ENCODE measurements at places on chromosomes 7 and 10. TPM values are rescaled to one million over a fixed set of nuclear protein-coding genes. Genes with fewer than 3 reads are reported as not detected.

DNA sequence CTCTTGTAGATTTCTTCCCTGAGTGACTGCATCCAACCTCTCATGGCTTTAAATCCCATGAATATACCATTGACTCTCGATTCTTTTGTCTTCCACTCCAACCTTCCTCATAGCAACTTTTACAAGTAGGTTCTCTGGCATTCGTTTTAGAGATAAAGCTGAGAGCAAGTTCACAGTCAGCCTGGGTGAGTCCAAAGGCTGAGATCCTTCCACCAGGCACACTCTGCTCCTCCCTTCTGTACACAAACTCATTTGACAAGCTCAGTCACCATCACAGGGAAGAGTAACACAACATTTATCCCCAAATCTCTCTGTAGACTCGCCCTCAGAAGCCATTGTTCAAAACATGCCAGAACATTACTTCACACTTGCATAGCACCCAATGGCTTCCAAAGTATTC lies 10.9 kb downstream of the CTTNBP2 start:
- no peak for DNase-seq

GRCh38 chr10:108095932-108096925 lies 931.7 kb upstream of the SORCS1 start:
- DNase-seq = no peak

DNA sequence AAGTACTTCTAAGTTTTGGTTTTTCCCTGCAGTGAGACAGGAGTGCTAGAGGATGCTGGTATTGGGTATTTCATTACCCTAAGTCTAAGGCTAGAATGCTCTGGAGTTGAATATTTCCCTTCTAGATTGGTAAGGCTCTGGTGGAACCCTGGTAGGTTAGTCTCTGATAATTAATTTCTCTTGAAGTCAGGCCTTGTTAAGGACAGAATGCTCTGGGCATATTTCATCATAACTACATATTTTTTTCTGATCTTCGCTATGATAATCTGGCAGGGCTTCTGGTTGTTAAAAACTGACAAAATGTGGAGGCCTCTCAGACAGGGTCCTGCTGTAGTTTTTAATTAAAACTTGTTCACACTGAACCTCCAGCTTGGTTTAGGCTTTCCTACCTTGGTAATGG lies 83.8 kb downstream of the CDK13 start:
- no peak for DNase-seq

The PANK1 gene
- 35.5 TPM for total RNA-seq

GRCh38 chr7:99752356-99752755 lies 17.4 kb upstream of the CYP3A7 start:
- no peak for DNase-seq

- no peak for DNase-seq
Measured at GRCh38 chr7:138975343-138976104, 5.7 kb downstream of the KIAA1549 start.

DNA sequence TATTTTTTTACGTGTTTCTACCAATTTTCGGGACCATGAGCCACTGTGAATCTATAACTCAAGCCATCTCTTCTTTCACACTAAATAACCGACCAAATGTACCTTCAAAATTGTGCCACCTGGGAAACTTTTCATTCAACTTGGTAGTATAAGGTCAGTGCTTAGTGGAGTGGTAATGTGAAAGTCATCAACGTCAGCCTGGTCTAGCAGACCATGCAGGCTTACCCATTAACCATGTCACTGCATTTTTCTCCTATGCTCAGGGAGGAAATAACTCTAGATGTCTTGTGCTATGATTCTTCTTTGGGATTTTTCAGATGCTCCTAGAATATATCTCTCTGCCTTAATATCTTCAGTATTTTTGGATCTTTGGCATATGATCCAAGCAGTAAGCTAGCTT lies 1075.4 kb upstream of the POT1 start:
- DNase-seq = no peak

The LIPK gene
- total RNA-seq = not detected

The TAS2R16 gene
- total RNA-seq = not detected

DNA sequence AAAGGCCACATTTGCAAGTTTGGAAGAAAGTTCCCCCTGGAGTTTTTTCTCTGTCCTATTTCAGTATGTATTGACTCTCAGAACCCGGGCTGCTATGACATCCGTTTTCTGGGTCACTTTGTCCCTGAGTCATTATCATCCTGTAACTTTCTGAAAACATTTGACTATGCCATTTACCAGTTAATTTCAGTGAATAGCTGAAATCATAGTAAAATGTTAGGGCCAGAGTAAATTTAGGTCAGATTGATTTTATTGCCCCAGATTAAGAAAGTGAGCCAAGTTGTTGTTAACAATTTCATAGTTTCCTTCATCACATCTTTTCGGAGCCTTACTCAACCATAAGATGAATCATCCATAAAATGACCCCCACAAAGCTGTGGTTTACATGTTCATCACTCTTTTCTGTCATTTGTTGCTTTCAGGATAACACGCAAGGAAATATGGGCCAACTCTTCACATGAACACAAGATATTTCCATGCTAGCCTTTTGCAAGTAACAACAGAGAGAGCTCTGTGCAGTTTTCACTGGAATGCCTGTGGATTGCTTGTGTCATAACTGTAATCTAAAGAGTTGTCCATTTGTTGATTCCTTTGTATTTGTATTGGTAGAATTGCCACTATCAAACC lies 3.9 kb upstream of the MACC1 start:
- no peak for DNase-seq

DNA sequence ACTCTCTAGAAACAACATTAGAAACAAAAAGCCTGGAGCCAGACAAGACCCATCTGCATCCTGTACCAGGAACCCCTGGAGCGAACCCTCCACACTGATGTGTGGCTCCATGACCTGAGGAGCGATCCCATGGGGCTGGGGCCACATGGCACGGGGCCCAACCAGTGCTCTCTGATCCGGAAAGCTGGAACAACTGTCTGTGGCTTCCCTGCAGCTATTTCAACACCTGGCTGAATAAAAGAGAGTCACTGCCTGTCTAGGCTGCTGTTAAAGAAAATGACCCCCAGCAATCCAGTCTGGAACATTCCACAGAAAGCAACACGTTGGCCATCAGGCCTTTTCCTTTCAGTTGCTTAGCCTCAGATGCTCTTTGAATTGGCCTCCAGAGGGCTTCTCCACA lies 20.9 kb downstream of the UROS start:
- DNase-seq = no peak

GRCh38 chr7:154844955-154845354 lies 158.0 kb downstream of the PAXIP1 start:
- no peak for DNase-seq

DNA sequence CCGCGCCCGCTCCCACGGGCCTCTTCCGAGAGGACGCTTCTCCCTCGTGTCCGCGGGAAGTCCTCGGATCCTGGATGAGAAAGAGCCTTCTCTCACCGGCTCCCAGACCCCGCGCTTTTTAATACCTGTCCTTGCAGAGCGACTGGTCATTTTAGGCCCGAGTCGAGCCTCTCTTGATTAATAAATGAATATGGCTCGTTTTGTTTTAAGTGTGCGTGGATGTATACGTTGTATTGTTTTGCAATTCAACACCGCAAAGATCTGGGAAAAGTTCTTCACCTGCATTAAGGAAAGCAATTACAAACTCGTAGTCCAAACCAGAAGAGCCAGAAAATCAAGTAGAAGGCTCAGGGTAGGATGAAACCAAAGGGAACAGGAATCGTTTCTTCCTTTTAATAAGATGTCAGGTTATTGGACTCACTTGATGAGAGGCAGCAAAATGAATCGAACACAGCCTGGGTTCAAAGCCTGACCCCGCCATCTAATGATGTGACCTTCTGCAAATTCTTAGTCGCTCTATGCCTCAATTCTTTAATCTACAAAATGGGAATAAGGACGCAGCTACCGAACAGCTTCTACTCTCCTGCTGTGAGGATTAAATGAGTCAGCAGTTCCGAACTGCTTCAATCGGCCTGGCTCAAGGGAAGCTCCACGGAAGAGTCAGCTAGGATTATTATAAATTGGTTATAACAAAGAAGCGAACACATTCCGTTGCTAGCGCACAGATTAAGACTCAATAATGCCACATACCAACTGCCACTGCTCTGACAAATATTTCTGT lies 277.8 kb upstream of the NEBL start:
- no peak for DNase-seq

GRCh38 chr10:117677890-117678500 lies 135.4 kb downstream of the EMX2 start:
- DNase-seq = no peak
